NCI-H524 treated with DMSO at 0.1 percent for 48 hours (cell line): ENCODE measurements at places on chromosomes 3 and 15.

DNA sequence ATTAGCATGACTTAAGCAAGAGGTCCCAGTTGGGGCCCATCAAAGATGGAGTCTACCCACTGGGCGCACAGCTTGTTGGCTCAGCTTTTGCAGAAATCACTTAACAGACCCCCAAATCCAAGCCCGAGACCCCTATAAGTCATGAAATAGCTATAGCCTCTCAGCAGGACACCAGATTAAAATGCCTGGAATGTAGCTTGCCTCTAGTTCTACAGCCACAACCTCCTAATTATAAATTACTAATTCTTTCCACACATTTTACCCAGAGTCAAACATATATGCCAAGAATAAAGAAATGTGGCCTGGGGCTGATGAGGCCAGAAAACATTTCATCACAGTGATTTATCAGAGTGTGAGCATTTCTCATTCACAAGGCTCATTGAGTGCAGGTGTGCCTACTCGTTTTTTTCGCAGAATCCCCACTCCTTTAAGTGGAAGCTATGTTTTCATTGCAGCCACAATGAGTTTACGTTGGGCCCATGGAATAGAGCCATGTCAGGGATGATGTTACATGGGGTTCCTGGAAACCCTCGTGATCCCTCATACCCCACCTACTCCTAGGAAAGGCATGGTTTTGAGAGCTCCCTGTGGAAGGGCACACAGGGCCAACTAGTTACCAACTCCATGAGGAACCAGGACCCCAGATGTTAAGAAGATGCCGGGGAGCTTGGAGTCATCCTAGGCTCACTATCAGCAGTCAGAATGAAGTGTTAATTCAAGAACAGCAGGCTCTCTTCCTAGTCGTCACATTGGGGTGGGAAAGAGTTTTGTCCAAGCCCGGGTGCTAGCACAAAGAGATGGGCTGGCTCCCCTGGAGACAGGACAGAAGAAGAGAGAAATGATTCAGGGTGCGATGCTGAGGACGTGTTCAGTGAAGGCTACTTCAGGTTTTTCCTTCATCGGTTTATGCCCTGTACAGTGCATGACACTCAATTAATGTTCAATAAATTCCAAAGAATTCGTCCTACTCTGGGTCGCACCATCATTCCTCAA, 90.2 kb upstream of the ABHD17C start:
- no peak for DNase-seq

DNA sequence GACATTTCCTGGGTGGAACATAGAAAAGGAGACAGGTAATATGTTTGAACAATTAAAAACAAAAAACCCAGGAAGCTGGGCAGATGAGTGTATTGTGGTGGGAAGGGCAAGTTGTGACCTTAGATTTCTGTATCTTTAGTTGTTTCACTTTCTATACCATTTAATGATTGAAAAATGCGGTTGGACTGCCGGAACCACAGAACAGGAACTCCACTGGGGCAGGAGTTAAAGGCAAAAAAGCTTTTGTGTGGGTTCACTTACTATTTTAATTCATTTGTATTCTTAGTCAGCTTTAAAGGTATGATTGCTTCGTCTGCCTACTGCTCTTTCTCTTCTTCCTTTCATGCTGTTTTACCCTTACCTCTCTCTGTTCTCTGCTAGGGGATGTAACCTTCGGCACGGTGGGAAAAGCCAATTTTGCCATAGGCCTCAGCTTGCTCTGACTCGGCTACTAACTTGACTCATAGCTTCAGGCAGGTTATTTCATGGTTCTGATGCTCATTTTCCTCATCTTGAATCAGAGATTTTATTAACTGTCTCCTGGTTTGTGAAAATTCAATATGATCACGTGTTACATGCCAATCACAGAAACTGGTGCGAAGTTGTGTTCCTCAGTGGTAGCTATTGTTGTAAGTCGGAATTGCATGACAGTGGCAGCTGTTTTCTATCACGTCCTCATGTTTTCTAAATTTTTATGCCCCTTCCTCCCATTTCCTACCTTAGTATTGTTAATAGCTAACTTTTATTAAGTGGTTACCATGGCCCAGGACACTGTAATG, 1.6 kb upstream of the MCTP2 start:
- DNase-seq, result no peak

DNA sequence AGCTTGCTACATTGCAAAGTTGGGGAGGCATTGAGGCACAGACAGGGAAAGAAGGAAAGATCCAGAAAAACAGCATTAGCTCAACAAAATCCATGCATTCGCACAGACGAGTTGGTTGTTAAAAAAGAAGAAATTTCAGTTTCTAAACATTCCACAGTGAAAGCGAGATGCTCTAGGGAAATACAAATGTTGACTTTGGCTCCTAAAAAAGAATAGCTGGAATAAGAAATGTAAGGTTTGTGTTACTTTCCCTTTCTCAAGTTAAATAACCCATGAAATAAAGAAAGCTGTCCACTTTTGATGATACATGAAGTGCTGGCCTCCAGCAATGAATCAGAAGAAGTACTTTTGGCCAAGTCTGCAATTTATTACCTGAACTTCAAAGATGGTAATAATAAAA, 465.1 kb downstream of the ERC2 start:
- no peak for DNase-seq

DNA sequence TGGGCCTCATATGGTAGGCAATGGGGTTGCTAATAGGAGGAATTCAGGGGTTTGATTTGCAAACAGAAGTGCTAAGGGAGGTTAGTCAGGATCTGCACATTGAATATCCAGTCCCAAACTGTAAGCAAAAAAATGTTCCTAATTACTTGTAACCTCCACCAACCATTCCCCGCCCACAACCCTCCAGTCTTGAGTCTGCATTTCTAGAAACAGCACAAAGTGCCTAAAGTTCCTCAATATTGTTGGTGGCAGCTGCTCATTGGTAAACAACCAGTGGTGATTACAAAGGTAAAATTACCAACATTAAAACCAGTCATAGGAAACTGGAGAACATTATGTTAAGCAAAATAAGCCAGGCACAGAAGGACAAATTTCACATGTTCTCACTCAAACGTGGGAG, 18.9 kb downstream of the HDC start:
- DNase-seq, result no peak

DNA sequence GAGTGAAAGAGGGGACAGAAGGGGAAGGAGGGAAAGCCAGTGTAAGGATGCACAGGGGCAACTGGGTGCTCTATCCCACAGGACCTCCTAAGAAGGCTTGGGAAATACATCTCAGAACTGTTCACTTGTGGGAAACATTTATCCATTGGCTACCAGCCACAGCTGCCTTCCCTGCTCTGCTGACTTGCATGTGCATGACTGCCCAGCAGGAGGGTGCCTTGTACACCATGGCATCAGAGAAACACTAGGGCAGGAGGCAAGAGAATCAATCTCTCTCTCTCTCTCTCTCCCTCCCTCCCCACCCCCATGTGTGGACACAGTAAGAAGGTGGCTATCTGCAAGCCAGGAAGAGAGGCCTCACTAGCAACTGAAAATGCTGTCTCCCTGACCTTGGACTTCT, 62.9 kb upstream of the ZBTB38 start:
- no peak for DNase-seq

DNA sequence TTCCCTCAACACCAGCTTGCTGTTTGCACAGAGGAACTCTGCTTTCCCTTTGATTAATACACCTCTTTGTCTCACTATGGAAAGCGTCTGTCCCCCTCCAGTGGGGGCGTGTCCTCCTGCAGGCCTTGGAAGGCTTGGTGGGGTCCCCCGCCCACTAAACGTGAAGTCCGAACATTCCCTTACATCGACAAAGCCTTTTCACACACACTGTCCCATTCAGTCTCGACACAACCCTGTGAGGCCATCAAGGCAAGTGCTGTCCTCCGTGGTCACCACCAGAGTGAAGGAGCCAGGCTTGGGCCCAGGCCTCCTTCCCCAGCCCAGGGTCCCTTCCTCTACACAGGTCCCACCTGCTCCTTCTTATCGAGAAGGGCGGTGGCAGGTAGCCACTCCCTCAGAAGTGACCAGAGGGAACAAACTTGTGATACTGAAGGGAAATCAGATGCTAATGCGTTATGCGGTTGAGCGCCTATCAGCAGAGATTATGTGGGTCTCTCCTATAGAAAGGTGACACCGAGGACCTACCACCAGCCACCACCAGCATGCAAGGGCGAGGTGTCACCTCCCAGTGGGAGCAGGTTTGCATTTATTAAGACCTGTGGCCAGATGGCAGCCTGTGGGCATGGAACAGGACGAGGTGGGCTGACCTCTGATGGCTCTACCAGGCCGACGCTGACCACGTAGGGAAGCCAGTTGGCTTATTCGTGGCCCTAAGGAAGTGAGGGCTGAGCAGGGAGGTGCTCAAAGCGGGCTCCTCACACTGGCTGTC, 6.6 kb downstream of the NRROS start:
- DNase-seq, result no peak

GRCh38 chr3:24548278-24548677, 53.6 kb upstream of the THRB start:
- DNase-seq, result no peak

GRCh38 chr3:123552095-123552714, 32.6 kb downstream of the HACD2 start:
- peak; percentile 9 for DNase-seq

- peak; percentile 91 for DNase-seq
Observed at GRCh38 chr15:58934521-58934920, 1.0 kb upstream of the SLTM start.

DNA sequence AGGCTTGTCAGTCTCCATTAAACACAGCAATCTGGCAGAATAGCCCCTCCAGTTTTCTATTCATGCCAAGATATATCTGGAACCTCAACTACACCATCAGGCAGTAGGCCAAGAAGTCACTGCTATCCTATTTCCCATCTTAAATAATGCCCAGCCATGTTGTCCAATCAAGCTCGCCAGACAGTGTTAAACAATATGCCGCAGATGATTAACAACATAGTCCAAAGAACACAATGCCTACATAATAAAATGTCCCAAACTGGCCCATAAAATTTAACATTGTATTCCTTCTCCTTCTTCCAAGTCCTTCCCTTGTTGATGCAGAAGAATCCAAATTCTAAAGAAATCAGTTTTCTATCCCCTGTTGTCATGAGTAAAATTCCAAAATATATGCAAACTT, 427.4 kb upstream of the PPP2R3A start:
- no peak for DNase-seq

DNA sequence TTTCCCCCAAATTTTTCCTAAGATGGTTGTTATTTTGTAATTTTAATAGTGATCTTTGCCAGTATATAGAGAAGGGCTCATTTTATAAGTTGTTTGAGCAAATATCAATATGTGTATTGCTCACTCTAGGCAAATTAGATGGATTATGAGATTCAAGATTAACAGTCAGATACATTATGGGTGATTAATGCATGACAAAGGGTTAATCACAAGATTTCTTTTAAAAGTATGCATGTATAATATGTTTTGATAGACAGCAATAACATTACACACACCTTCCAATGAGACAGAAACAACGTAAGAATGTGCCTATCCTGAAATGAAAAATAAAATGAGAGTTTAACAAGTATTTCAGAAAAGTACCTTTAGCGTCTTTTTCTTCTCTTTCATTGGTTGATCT, 547.6 kb upstream of the AGTR1 start:
- no peak for DNase-seq

GRCh38 chr3:123404391-123404790, 44.5 kb downstream of the ADCY5 start:
- no peak for DNase-seq

GRCh38 chr15:75718328-75718727, 5.7 kb upstream of the CSPG4 start:
- DNase-seq, result no peak

DNA sequence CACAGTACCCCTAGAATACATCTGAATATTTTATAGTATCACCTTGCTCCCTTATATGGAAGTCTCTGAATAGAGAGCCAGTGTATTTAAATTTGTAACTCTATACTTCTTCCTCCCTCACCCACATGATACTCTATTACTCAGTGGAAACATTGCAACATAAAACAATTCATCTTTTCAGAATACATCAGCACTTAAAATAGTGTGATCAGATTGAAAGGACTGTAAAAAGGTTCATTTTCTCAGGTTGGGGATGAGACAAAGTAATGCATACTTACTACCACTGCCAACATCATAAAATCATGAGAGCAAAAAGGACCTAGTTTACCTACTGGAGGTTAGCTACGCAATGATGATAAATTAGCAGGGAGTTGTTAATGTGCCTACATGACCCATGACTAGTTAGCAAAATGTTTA, 13.8 kb upstream of the THRB start:
- no peak for DNase-seq

DNA sequence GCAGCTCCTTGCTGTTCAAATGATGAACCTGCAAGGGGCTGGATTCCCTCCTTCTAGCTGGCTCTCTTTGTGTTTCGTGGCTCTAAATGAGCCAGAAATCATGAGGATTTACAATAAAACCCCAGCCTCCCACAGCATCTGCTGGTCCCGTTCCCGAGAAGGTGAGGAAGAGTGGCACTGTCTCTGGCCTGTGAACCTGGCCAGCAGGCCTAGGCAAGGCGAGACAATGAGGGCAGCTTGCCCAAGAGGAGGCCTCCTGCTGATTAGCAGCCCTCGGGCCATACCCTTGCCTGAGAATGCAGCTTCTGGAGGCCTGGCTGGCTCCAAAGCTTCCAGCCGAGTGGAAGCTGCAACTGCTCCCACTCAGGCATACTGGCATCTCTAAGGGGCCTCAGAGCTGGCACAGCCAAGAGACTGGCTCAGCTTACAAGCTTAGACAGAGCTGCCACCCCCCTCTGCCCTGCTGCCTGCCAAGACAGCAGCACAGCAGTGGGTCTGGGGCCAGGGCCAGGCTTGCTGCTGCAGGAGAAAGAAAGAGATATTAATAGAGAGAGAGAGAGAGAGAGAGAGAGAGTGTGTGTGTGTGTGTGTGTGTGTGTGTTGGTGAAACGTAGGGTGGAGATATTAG, 76.5 kb downstream of the HMG20A start:
- DNase-seq, result no peak

GRCh38 chr3:102687851-102688555, 253.2 kb downstream of the ZPLD1 start:
- no peak for DNase-seq

DNA sequence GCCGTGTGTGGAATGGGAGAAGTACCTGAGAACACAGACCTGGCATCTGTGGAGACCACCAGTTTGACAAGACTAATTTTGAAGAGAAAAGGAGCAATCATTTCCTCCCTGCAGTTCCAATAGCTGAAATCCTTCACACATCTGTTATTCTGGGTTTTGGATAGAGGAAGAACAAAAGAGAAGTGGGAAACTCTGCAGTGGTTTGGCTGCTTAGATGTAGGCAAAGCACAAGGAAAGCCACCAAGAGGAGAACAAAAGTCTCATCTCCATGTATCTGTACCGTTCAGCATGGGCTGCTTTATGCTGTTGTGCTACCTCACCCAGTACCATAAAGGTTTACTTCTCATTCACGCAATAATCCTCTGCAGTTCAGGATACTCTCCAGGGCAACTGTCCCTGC, 153.1 kb upstream of the COL8A1 start:
- no peak for DNase-seq
